ENCODE measurements at places on chromosomes 12 and 14. TPM values are rescaled to one million over a fixed set of nuclear protein-coding genes. Genes with fewer than 3 reads are reported as not detected.

C12orf54 gene
- polyA plus RNA-seq: 0.15 TPM

KRT79 gene
- polyA plus RNA-seq: 0.26 TPM

GALNT8 gene
- polyA plus RNA-seq: 0.46 TPM

OTX2 gene
- not detected for polyA plus RNA-seq

ALG10B gene
- 3.4 TPM for polyA plus RNA-seq

KCNK13 gene
- 0.34 TPM for polyA plus RNA-seq

IL22 gene
- polyA plus RNA-seq: not detected

SPRYD3 gene
- polyA plus RNA-seq: 26.9 TPM

TGM1 gene
- 4.6 TPM for polyA plus RNA-seq

KRT83 gene
- polyA plus RNA-seq: not detected

KRT82 gene
- polyA plus RNA-seq: not detected

RAN gene
- polyA plus RNA-seq: 255 TPM
